PC-9 (cell line): ENCODE measurements at places on chromosomes 16 and 17.

DNA sequence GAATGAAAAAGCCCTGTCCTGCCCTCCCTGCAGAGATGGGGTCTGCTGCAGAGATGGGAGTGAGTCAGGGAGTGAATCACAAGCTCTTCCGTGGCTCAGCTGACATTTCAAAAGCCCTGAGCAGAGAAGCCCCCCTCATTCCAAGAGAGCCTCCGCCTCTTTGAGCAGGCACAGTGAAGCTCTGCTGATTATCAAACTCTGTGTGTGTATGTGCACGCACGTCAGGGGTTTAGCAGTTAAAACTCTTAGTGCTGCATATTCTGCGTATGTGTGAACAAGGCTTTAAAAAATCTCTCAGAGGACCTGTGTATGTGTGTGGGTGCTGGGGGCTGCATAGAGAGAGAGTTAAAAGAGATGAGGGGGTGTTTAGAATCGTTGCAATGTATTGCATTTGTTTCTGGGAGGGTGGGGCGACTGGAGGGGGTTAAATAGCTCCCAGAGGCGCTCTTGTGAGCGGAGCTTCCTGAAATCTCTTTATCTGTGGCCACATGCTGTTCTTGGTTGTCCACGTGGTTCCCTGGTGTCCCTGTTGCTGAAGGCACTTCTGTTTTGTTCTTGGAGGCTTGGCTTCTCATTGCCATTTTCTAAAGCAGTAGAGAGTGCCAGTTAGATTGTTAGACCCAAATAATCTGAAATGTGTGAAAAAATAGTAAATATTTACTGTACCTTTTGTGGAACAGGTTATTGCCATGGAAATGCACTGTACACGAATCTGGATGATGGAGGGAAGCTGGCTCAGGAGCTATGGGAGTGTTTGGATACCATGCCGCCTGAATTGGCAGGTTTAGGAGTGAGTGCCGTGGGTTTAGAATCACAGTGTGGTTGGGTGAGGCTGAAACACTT is 116.6 kb downstream of the PRKCB start:
- peaks cover 38% of the 10 kb centered on the region for H3K27me3 ChIP-seq
- H3K4me1 ChIP-seq: no peaks in the 10 kb centered on the region
- no peak overlapping the region for H3K27ac ChIP-seq

- DNase-seq: no peak
- no peaks in the 10 kb centered on the region for H3K27me3 ChIP-seq
- H3K4me3 ChIP-seq: no peak overlapping the region
- no peak overlapping the region for H3K27ac ChIP-seq
Observed at GRCh38 chr16:89145406-89146161, 26.0 kb upstream of the CDH15 start.

DNA sequence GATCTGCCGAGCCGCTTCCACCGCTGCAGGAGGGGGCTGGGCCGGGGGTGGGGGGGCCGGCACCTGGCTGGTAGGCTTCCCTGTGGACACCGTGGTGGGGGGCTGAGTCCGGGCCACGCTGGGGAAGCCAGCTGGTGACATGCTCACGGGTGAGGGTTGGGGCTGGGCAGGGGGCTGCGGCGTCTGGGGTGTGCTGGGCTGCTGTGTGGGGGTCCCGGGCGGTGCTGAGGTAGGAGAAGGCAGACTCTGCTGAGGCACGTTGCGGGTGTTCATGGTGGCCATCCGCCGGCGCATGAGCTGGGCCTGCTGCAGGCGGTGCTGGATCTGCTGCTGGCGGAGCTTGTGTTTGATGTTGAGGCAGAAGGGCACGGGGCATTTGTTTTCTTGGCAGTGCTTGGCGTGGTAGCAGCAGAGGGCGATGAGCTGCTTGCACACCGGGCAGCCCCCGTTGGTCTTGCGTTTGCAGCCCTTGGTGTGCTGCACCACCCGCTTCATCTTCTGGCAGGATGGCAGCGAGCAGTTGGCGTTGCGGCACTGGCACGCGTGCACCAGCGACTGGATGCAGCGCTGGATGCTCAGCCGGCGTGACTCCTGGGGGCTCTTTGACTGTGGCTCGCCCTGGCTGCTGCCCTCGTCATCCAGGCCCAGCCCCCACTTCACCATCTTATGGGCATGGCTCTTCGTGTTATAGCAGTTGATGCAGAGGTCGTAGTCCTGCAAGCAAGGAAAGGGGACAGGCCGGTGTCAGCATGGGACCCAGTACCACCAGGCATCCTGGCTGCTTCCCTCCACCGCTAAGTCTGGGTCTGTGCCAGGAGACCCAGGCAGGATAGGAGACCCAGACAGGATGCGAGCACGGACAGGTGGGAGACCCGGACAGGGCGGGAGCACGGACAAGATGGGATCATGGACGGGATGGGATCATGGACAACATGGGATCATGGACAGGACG is 12.1 kb upstream of the TRAP1 start:
- H3K27ac ChIP-seq: no peak overlapping the region
- no peak overlapping the region for H3K4me3 ChIP-seq
- 0 out of 2 replicates have a peak, but pooled peaks cover 3% of the 10 kb centered on the region for H3K36me3 ChIP-seq
- H3K4me1 ChIP-seq: no peaks in the 10 kb centered on the region
- no peak for DNase-seq
- no peaks in the 10 kb centered on the region for H3K27me3 ChIP-seq

- no peak overlapping the region for H3K27ac ChIP-seq
- no peaks in the 10 kb centered on the region for H3K27me3 ChIP-seq
- peaks cover 4% of the 10 kb centered on the region; the same call in 1 of the 2 replicates for H3K4me1 ChIP-seq
Observed at GRCh38 chr17:57044976-57045867, 39.8 kb upstream of the AKAP1 start.

GRCh38 chr17:4261452-4261851 is 2.3 kb downstream of the ANKFY1 start:
- DNase-seq: no peak
- no peak overlapping the region for H3K27ac ChIP-seq
- H3K4me3 ChIP-seq: no peak overlapping the region
- peaks cover 25% of the 10 kb centered on the region for H3K36me3 ChIP-seq
- peaks cover 14% of the 10 kb centered on the region for H3K4me1 ChIP-seq
- H3K27me3 ChIP-seq: no peaks in the 10 kb centered on the region

DNA sequence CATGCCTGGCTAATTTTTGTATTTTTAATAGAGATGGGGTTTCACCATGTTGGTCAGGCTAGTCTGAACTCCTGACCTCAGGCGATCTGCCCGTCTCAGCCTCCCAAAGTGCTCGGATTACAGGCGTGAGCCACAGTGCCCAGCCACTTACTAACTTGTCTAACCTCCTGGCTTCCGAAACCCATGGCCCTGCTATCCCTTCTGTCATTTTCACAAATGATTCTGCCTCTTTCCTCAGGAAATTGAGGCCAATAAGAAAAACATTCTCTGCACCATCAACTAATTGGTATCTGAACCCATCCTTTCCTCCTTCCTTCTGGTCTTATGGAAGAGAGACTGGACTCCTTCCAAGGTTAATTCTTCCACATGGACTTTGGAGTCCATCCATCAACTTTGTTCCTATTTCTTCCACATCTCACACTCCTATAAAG is 27.9 kb upstream of the TNRC6A start:
- H3K4me3 ChIP-seq: peak overlapping the region; percentile 36; the same call in 1 of the 2 replicates
- H3K27me3 ChIP-seq: no peaks in the 10 kb centered on the region
- peaks cover 34% of the 10 kb centered on the region for H3K4me1 ChIP-seq
- peak overlapping the region; percentile 91 for H3K27ac ChIP-seq
- peak; percentile 67 for DNase-seq

GRCh38 chr16:89352091-89352681 is 134.7 kb downstream of the ZNF778 start:
- no peak for DNase-seq
- H3K27ac ChIP-seq: no peak overlapping the region
- no peak overlapping the region for H3K4me3 ChIP-seq
- H3K4me1 ChIP-seq: no peaks in the 10 kb centered on the region
- H3K27me3 ChIP-seq: no peaks in the 10 kb centered on the region
- peaks cover 10% of the 10 kb centered on the region; the same call in 1 of the 2 replicates for H3K36me3 ChIP-seq

DNA sequence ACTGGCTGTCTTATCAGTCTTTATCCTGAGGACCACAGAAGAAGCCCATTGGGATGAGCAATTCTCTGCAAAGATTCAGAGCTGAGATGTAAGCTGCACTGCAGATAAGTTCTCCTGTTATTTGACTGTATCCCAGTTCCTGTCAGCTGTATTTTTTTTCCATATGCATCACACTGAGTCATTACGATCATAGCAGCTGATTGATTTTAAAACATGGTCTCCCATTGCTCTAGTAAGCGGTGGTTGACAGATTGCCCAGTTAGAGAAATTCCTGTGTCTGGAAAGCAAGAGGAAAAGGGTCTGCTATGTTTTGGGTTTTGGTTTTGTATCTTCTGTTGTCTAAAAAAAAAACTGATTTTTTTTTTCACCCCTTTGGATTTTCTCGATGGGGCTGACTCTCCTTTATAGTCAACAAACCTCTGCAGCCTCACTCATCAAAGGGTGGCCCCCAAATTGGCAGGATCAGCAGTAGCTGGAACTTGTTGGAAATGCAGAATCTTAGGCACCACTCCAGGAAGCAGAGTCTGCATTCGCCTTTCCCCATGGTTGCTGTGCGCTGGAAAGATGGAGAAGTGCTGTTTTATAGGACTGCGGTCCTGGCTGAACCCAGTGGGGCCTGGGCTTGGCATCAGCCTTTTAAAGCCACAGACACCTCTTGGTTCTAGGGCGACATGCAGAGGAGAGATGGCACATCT is 220.1 kb upstream of the MPHOSPH6 start:
- H3K4me1 ChIP-seq: no peaks in the 10 kb centered on the region
- H3K36me3 ChIP-seq: no peaks in the 10 kb centered on the region
- DNase-seq: no peak

- H3K4me1 ChIP-seq: peaks cover 5% of the 10 kb centered on the region; the same call in 1 of the 2 replicates
- H3K27ac ChIP-seq: no peak overlapping the region
- H3K4me3 ChIP-seq: peak overlapping the region; percentile 95
- no peaks in the 10 kb centered on the region for H3K36me3 ChIP-seq
- no peaks in the 10 kb centered on the region for H3K27me3 ChIP-seq
- peak; percentile 58 for DNase-seq
Observed at GRCh38 chr16:2881783-2882649, 999 bp upstream of the FLYWCH2 start.

GRCh38 chr17:42403150-42403549 is 14.9 kb upstream of the STAT3 start:
- H3K4me3 ChIP-seq: no peak overlapping the region
- peak overlapping the region; percentile 40; the same call in 1 of the 2 replicates for H3K27ac ChIP-seq
- no peaks in the 10 kb centered on the region for H3K36me3 ChIP-seq
- H3K27me3 ChIP-seq: no peaks in the 10 kb centered on the region

- H3K36me3 ChIP-seq: no peaks in the 10 kb centered on the region
- H3K4me1 ChIP-seq: no peaks in the 10 kb centered on the region
- H3K4me3 ChIP-seq: no peak overlapping the region
- no peak for DNase-seq
- H3K27me3 ChIP-seq: peaks cover 76% of the 10 kb centered on the region
Observed at GRCh38 chr16:86740906-86741799, 162.8 kb downstream of the FOXL1 start.

DNA sequence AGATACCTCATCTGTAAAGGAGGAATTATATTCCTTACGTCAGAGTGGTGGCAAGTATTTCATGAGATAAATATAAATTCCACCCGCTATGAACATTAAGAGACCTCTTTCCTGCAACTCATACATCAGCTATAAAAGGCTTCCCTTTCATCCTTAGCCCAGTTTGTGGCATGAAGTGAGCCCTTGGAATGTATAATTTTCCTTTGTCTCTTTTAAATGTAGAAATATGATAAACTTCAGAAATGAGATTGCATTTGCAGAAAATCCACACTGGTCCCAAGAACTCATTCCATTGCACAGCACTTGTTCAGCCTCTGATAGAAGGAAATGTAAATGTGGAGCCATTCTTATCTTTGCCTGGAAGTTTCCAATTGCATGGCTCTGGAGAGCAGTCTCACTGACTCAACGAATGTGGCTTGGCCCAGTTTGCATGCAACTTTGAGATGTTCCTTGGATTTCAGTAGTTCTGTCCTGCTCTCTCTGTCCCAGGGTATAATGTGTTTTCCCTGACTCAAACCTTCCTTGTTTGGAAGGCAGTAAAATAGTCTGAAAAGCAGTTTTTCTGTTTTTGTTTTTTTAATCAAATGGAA is 746.4 kb downstream of the CDH11 start:
- DNase-seq: no peak
- H3K27ac ChIP-seq: no peak overlapping the region

DNA sequence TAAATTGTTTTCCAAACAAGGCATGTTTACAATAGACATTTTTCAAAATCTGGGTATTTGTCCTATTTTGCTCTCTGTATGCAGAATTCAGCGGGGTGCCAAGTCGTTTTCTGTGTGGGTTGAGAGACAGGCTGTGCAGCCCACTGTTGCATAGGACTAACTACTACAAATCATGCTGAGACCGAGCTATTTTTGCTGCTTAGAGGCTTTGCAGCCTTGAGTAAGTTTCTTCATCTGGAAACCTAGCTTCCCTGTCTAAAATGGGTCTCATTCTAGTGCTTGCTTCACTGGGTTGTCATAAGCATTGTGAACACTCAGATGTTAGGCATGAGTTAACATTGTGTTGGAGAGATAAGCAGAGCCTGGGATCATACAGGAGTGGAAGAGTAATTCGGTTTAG is 1.3 kb downstream of the PRPSAP2 start:
- no peaks in the 10 kb centered on the region for H3K36me3 ChIP-seq
- H3K27ac ChIP-seq: no peak overlapping the region
- H3K27me3 ChIP-seq: no peaks in the 10 kb centered on the region
- peak overlapping the region; percentile 56 for H3K4me3 ChIP-seq

DNA sequence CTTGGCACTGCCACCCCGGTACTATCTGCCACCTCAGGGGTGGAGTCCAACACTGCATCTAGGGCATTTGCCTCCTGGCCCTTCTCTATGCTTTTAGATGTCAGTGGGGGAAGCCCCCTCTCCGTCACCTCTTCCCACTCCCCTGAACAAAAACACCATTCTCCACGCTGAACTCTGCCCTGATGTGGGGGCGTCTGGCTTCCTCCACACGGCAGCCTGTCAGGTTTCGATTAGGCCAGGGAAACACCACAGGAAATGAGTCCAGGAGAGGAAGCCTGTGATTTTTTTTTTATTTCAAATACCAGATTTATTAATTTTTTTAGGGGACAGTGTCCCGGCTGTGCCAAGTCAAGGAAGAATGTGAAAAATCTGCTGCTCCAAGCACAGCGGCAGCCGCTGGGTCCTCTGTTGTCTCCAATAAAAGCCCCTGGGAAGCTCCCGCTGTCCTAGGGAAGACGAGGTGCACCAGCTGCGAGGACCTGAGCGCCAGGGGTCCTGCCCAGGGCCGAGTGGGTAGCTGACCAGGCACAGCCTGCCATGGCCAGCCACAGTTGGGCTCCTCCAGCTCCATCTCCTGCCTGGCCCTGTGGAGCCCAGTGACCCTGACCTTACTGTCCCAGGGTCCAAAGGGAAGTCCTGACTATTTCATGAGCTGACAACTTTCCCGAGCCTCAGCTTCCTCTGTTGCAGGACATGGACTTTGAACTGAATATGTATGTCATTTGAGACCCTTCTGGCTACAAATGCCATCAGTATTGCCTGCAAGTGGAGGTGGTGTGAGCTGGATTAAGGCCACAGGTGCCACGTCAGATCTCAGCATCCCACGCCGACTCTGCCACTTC is 336.7 kb downstream of the FOXL1 start:
- H3K4me1 ChIP-seq: no peaks in the 10 kb centered on the region
- no peak for DNase-seq
- no peak overlapping the region for H3K4me3 ChIP-seq
- H3K27me3 ChIP-seq: peaks cover 99% of the 10 kb centered on the region
- no peaks in the 10 kb centered on the region for H3K36me3 ChIP-seq
